ENCODE measurements at places on chromosomes 2 and 18. TPM values are rescaled to one million over a fixed set of nuclear protein-coding genes. Genes with fewer than 3 reads are reported as not detected.

- H3K36me3 ChIP-seq, result no peaks in the 10 kb centered on the region
- H3K4me3 ChIP-seq, result no peak overlapping the region
- H3K27ac ChIP-seq, result no peak overlapping the region
- H3K4me1 ChIP-seq, result peaks cover 5% of the 10 kb centered on the region
- H3K27me3 ChIP-seq, result no peaks in the 10 kb centered on the region
- DNase-seq, result no peak
Measured at GRCh38 chr2:25993049-25993448, 10.8 kb upstream of the KIF3C start.

- H3K27ac ChIP-seq, result no peak overlapping the region
- DNase-seq, result no peak
- peaks cover 35% of the 10 kb centered on the region for H3K36me3 ChIP-seq
Measured at GRCh38 chr2:112577756-112578155, 6.7 kb upstream of the CHCHD5 start.

- H3K27ac ChIP-seq, result no peak overlapping the region
- no peaks in the 10 kb centered on the region for H3K36me3 ChIP-seq
- H3K4me3 ChIP-seq, result no peak overlapping the region
- no peaks in the 10 kb centered on the region for H3K4me1 ChIP-seq
- no peaks in the 10 kb centered on the region for H3K27me3 ChIP-seq
Measured at GRCh38 chr2:205582366-205582765, 99.9 kb upstream of the NRP2 start.

- no peaks in the 10 kb centered on the region for H3K36me3 ChIP-seq
- H3K4me1 ChIP-seq, result no peaks in the 10 kb centered on the region
- H3K27me3 ChIP-seq, result peaks cover 13% of the 10 kb centered on the region
- no peak overlapping the region for H3K27ac ChIP-seq
- no peak for DNase-seq
Measured at GRCh38 chr2:130286983-130287655, 55.6 kb upstream of the IMP4 start.

GRCh38 chr2:64844087-64844486, 145.1 kb upstream of the SLC1A4 start:
- H3K4me3 ChIP-seq, result no peak overlapping the region
- no peaks in the 10 kb centered on the region for H3K36me3 ChIP-seq
- no peaks in the 10 kb centered on the region for H3K27me3 ChIP-seq
- H3K27ac ChIP-seq, result no peak overlapping the region
- peaks cover 24% of the 10 kb centered on the region for H3K4me1 ChIP-seq

- H3K4me1 ChIP-seq, result no peaks in the 10 kb centered on the region
- H3K4me3 ChIP-seq, result no peak overlapping the region
- H3K27me3 ChIP-seq, result no peaks in the 10 kb centered on the region
- no peak for DNase-seq
- no peaks in the 10 kb centered on the region for H3K36me3 ChIP-seq
Measured at GRCh38 chr2:142495141-142495540, 364.3 kb upstream of the LRP1B start.

DNA sequence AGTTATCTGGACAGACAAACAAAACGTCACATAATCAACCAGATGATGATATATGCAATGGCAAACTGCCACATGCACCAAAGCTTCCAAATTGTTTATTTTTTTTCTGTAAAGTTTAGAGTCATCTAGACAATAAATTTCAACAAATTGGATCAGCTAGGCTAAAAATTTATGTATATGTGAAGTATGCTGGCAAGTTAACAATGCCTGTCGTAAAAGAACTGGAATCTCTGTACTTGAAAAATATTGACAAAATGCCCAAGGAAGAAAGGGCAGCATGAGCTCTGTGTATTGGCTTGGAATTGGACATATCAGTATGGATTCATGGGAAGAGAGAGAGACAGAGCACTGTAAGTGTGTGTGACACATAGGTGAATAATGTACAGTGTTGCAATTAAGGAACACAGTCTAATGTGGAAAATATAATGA, 309.8 kb downstream of the ERBB4 start:
- no peaks in the 10 kb centered on the region for H3K36me3 ChIP-seq
- H3K4me3 ChIP-seq, result no peak overlapping the region
- H3K27me3 ChIP-seq, result no peaks in the 10 kb centered on the region
- no peak for DNase-seq
- no peak overlapping the region for H3K27ac ChIP-seq
- no peaks in the 10 kb centered on the region for H3K4me1 ChIP-seq

Gene HOXD1
- not detected for total RNA-seq
